IMR-90 (cell line): ENCODE measurements at places on chromosomes 6 and 20. TPM values are rescaled to one million over a fixed set of nuclear protein-coding genes. Genes with fewer than 3 reads are reported as not detected.

Gene MACROD2
- polyA plus RNA-seq: 0.06 TPM in 1 of 2 replicates, not detected in the other

Gene TTK
- polyA plus RNA-seq: 7.2 and 7.5 TPM in 2 replicates

Gene GJA10
- not detected in 2 replicates for polyA plus RNA-seq

Gene NHSL1
- polyA plus RNA-seq: 5.6 and 6.0 TPM in 2 replicates

Gene EEF1A2
- polyA plus RNA-seq: 3.2 and 4.6 TPM in 2 replicates

Gene HLA-DPB1
- 9.7 and 10.7 TPM in 2 replicates for polyA plus RNA-seq

Gene TNFRSF21
- 6.1 and 6.9 TPM in 2 replicates for polyA plus RNA-seq

Gene PI16
- polyA plus RNA-seq: 0.20 and 0.21 TPM in 2 replicates

Gene MRAP2
- polyA plus RNA-seq: 0.03 and 0.04 TPM in 2 replicates

Gene GSTA2
- not detected in 2 replicates for polyA plus RNA-seq

Gene KCNQ5
- 0.75 and 1.1 TPM in 2 replicates for polyA plus RNA-seq

DNA sequence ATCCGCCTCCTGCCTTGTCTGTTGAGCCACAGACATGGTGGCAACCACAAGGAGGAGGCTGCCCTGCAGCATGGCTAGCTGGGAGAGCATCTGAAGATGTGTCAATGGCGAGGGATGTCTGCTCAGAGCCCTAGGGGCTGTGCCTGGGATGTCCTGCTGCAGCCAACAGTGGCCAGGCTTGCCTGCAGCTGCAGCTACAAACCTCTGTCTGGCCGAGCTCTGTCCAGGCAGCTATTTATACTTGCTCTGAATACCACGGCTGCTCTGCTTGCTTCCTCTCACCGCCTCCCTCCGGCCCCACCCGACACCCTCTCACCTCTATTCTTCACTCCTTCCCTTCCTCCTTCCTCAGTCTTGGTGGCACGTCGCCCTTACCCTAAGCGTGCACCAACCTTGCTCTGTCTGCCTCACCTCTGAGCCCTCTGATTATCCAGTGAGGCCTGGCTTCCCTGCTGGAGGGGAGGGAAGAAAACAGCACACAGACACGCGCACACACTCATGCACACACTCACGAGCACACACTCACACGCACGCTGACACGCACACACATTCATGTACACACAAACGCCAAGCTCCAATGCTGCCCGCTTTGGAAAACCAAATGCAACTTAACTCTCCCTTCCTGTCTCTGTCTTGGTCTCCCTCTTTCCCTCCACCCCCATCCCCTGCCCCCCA lies at the start of gene ANGPT4:
Gene ANGPT4, minus strand, starts transcription at position 210 of the 675 bp plus-strand sequence. Its CDS starts 120 bp downstream, at position 90.
- no peak within 1 kb of the TSS for H3K4me3 ChIP-seq
- no peak for DNase-seq
- peaks cover 10% of the 10 kb centered on the region; the same call in 1 of the 2 replicates for H3K27me3 ChIP-seq
- H3K36me3 ChIP-seq: no peaks in the 10 kb centered on the region

GRCh38 chr6:139186242-139186641 lies 51.4 kb downstream of the HECA start:
- DNase-seq: no peak
- H3K27ac ChIP-seq: no peak overlapping the region
- H3K4me1 ChIP-seq: no peaks in the 10 kb centered on the region
- no peaks in the 10 kb centered on the region for H3K36me3 ChIP-seq
- no peaks in the 10 kb centered on the region for H3K27me3 ChIP-seq
- H3K4me3 ChIP-seq: no peak overlapping the region

GRCh38 chr6:1162367-1163275 lies 149.3 kb upstream of the FOXQ1 start:
- H3K36me3 ChIP-seq: no peaks in the 10 kb centered on the region
- no peaks in the 10 kb centered on the region for H3K27me3 ChIP-seq
- H3K27ac ChIP-seq: no peak overlapping the region

DNA sequence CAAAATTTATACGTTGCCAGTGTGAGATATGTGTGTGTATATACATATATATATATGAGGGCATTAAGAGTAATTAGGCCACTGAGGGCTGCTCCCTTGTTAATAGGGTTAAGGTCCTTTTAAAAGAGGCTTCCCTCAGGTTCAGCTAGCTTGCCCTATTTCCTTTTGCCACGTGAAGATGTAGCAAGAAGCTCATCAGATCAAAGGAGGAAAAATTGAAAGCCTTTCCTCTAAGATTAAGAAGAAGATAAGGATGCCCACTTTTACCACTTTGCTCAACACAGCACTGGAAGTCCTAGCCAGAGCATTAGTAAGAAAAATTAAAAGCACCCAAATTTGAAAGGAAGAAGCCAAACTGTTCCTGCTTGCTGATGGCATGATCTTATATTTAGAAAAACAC lies 33.2 kb upstream of the ISM1 start:
- no peaks in the 10 kb centered on the region for H3K4me1 ChIP-seq
- no peaks in the 10 kb centered on the region for H3K27me3 ChIP-seq
- H3K36me3 ChIP-seq: no peaks in the 10 kb centered on the region
- H3K4me3 ChIP-seq: no peak overlapping the region
- no peak for DNase-seq

- H3K27ac ChIP-seq: no peak overlapping the region
- H3K27me3 ChIP-seq: no peaks in the 10 kb centered on the region
- no peaks in the 10 kb centered on the region for H3K36me3 ChIP-seq
- H3K4me1 ChIP-seq: no peaks in the 10 kb centered on the region
- DNase-seq: no peak
- no peak overlapping the region for H3K4me3 ChIP-seq
Measured at GRCh38 chr6:141659582-141659981, 473.1 kb upstream of the GJE1 start.

- no peaks in the 10 kb centered on the region for H3K36me3 ChIP-seq
- no peak overlapping the region for H3K4me3 ChIP-seq
- no peak overlapping the region for H3K27ac ChIP-seq
- no peak for DNase-seq
- H3K27me3 ChIP-seq: no peaks in the 10 kb centered on the region
Measured at GRCh38 chr6:100987556-100987955, 106.4 kb upstream of the ASCC3 start.

- DNase-seq: no peak
- peaks cover 6% of the 10 kb centered on the region; the same call in 1 of the 2 replicates for H3K4me1 ChIP-seq
- H3K36me3 ChIP-seq: no peaks in the 10 kb centered on the region
- no peak overlapping the region for H3K27ac ChIP-seq
- peaks cover 8% of the 10 kb centered on the region for H3K27me3 ChIP-seq
Measured at GRCh38 chr20:13342469-13343242, 121.6 kb downstream of the ISM1 start.

DNA sequence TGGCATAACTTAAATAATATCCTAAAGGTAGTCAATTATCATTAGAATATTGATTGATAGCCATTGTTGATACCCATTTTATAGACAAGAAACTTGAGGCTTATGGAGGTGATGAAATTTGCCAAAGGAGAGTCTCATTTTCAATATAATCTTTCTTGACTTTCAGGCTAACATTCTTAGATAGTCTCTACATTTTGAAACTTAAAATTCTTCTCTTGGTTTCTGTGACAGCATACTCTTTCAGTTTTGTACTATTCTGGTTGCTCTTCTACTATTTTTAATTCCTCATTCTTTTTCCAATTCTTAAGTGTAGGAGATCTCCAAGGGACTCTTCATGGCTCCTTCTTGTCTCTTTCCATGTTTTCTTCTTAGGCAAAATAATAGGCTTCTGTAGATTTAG lies 3.7 kb upstream of the SH3BGRL2 start:
- no peak overlapping the region for H3K4me3 ChIP-seq
- no peaks in the 10 kb centered on the region for H3K36me3 ChIP-seq
- no peak for DNase-seq
- no peak overlapping the region for H3K27ac ChIP-seq
- H3K27me3 ChIP-seq: peaks cover 2% of the 10 kb centered on the region
- peaks cover 3% of the 10 kb centered on the region; the same call in 1 of the 2 replicates for H3K4me1 ChIP-seq

DNA sequence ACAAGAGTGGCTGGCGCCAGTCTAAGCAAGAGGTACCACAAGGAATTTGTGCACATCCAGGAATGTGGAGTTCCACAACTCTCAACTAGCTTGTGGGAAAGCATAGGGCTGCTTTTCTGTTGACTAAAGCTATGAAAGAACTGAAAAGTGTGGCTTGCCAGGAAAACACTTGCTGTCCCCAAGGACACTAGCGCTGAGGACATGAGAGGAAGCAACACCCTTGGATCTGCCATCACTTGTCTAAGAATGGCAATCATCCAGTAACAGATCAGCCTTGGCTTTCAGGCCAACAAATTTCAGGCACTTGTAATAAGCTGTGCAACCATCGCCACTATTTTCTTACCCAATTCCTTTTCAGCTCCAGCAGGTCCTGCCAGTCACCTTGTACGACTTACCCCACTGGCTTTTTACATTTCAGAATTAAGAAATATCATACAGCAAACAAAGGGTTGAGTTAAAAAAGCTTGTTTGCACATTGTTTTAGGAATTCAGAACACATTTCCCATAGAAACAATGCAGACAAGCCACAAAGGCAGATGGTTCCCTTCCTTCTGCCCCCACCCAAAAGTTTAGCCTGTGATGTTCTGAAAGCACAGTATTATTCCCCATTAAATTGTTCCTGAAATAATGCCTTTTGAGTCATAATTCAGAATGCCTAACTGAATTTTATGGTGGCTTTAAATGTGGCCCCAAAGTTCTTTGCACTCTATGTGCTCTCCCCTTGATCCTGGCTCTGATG lies 57.9 kb upstream of the SSTR4 start:
- no peak for DNase-seq
- no peaks in the 10 kb centered on the region for H3K36me3 ChIP-seq
- peaks cover 3% of the 10 kb centered on the region for H3K27me3 ChIP-seq
- H3K4me1 ChIP-seq: no peaks in the 10 kb centered on the region
- no peak overlapping the region for H3K27ac ChIP-seq

DNA sequence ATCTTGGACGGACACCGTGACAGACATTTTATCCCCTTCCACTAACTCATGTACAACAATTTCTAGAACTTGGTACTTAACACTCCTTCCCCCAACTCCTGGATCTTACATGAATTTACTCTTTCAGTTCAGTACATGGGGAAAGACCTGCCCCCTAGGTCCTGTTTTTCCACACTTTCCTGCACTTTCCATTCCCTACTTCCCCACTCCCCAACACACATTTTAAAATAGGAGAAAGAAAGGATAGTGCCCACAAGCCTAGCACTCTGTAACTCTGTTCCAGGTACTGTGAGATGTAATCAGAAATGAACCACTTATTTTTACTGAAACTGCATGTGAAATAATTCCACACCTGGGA lies 1.3 kb downstream of the ADGRG6 start:
- H3K4me3 ChIP-seq: peak overlapping the region; percentile 70
- H3K4me1 ChIP-seq: peaks cover 3% of the 10 kb centered on the region; the same call in 1 of the 2 replicates
- DNase-seq: peak; percentile 14
- H3K27me3 ChIP-seq: no peaks in the 10 kb centered on the region
- H3K36me3 ChIP-seq: no peaks in the 10 kb centered on the region
- no peak overlapping the region for H3K27ac ChIP-seq

DNA sequence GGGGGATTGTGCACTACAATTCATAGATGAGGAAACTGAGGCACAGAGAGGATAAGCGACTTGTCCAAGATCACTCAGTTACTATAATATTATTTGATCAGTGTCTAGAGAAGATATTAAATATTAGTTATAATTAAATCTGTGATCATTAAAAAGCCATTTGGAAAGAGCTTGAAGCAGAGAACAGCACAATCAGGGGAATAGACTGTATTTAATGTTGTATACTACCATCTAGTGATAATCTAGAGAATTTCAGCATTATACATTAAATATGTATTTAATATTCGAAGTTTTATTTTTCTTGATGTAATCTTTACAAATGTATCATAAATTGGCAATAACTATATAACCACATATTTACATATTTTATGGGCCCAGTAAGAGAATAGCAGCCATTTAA lies 20.1 kb upstream of the MTCL3 start:
- H3K36me3 ChIP-seq: no peaks in the 10 kb centered on the region
- no peak overlapping the region for H3K4me3 ChIP-seq
- DNase-seq: peak; percentile 47
- no peak overlapping the region for H3K27ac ChIP-seq
- H3K4me1 ChIP-seq: no peaks in the 10 kb centered on the region
